WERI-Rb-1 (cell line): ENCODE measurements at places on chromosomes 3 and 15.
A peak's percentile ranks its signal among the peaks of the same experiment; 100 is the strongest.

DNA sequence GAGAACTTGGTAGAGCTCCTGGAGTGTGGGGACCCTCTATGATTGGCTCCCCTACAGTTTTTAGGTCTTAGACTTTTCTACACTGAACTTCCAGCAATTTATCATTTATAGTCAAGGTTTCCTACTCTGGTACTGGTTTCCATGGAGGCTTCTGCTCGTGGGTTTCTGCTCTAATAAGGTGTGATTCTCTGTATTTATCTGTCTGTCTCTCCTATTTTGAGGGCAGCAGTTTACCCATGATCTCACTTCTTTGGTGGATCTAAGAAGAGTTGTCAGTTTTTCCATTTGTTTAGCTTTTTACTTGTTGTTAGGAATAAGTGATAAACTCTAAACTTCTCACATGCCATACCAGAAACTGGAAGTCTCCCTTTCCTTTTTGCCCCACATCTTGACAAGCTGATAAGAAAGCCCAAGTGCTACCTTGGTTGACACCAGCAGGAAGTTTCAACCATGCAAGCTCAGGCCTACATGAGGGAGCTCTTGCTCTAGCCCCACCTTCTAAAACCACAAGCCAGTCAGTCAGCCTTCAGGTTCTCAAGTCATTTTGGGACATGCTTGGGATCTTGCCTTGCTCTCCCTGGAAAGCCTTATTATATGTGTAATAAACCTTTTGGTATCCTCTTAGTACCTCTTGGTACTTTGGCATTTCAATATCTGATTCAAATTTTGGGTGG, 10.0 kb downstream of the TIMMDC1 start:
- no peak for DNase-seq

- peak; percentile 60 for DNase-seq
Observed at GRCh38 chr15:79028411-79028964, 62.1 kb downstream of the RASGRF1 start.

DNA sequence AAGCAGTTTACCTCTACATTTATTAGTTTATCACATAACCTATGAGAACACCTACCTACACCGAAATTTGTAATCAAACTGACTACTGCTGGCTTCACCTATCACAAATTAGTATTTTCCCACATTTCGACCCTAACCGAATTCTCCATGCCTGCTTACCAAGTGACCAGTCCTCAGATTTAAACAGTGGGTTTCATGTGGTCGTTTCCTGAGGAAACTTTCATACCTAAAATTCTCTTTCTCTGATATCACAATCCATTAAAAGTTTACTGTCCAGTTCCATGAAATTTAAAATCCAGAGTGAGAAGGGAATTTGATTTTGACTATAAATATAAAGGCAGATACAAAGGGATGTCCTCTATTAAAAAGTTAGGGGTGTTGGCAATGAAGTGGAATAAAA, 1.9 kb downstream of the PLOD2 start:
- no peak for DNase-seq

GRCh38 chr3:133206921-133207320, 168.7 kb downstream of the TMEM108 start:
- no peak for DNase-seq

- DNase-seq: no peak
Observed at GRCh38 chr3:117510396-117510795, 800.8 kb downstream of the TUSC7 start.

DNA sequence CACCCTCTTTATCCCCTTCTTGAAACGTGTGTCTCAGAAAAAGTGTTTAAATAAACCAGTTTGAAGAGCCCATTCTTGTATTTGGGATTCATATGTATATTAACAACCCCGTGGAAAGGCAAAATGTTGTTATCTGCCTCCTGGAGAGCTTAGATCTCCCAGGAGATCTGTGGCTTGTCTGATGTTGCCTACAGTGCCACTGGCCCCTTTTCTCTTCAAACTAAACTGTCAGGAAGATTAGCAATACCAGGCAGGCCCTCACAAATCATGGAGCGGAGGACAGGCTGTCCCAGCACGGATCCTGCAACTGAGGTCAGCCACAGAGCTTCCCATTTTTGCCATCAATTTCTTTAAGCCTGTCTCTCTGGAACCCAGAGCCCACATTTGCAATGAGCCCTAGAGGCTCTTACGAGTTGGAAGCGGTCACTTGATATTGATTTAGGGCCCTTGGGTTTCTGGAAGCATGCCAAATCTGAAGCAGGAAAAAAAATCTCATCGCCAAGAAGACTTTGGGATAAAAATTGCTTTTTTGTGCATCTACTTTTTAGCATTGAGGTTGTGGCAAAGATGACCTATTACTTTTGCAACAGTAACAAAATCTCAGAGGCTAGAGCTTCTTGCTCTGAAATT, 234.1 kb downstream of the OPA1 start:
- DNase-seq: no peak
